ENCODE measurements at places on chromosomes 12 and 14. TPM values are rescaled to one million over a fixed set of nuclear protein-coding genes. Genes with fewer than 3 reads are reported as not detected.

Gene MSI1
- total RNA-seq: not detected

Gene WDHD1
- total RNA-seq: 6.3 TPM

Gene NEDD1
- 21.2 TPM for total RNA-seq

Gene KRT75
- not detected for total RNA-seq

Gene RAPGEF3
- total RNA-seq: 6.8 TPM

Gene TSPAN8
- 0.15 TPM for total RNA-seq

Gene CDCA3
- 3.3 TPM for total RNA-seq

Gene RPGRIP1
- total RNA-seq: not detected
